ENCODE measurements at places on chromosomes 5 and 9. TPM values are rescaled to one million over a fixed set of nuclear protein-coding genes. Genes with fewer than 3 reads are reported as not detected.
A peak's percentile ranks its signal among the peaks of the same experiment; 100 is the strongest.

- peaks cover 13% of the 10 kb centered on the region for H3K4me1 ChIP-seq
- H3K4me3 ChIP-seq, result peak overlapping the region; percentile 93
- DNase-seq, result no peak
- H3K36me3 ChIP-seq, result no peaks in the 10 kb centered on the region
These were observed 518 bp upstream of the FAM13B start for GRCh38 chr5:138033386-138033808.

- no peak overlapping the region for H3K4me3 ChIP-seq
- DNase-seq, result no peak
- H3K36me3 ChIP-seq, result no peaks in the 10 kb centered on the region
These were observed 266.5 kb downstream of the ELAVL2 start for GRCh38 chr9:23559522-23559921.

DNA sequence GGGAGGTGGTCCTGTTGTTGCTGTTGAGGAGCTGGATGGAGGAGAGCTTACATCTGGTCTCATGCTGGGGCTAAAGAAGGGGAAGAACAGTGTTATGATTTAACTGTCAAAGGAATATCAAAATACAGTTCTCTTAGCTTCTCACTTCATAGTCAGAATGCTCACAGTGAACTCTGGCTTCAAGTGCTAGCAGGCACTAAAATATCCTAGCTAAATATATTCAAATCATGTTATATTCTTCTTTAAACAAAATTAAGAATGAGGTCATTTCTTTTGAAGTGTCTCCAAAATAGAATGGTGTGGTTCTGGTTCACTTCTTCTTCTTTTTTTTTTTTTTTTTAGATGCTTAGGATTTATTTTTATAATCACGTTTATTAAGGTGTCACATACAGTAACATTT is 89.4 kb downstream of the NR3C1 start:
- DNase-seq, result no peak
- H3K4me1 ChIP-seq, result no peaks in the 10 kb centered on the region
- peaks cover 2% of the 10 kb centered on the region for H3K36me3 ChIP-seq
- H3K27ac ChIP-seq, result no peak overlapping the region
- no peak overlapping the region for H3K4me3 ChIP-seq

- no peak overlapping the region for H3K4me3 ChIP-seq
- no peaks in the 10 kb centered on the region for H3K27me3 ChIP-seq
- no peaks in the 10 kb centered on the region for H3K36me3 ChIP-seq
- DNase-seq, result no peak
These were observed 84.4 kb upstream of the SPIN1 start for GRCh38 chr9:88303721-88304451.

- H3K27ac ChIP-seq, result no peak overlapping the region
- no peak for DNase-seq
- no peaks in the 10 kb centered on the region for H3K36me3 ChIP-seq
- H3K4me3 ChIP-seq, result no peak overlapping the region
These were observed 36.7 kb downstream of the DMGDH start for GRCh38 chr5:79032782-79033181.

- no peaks in the 10 kb centered on the region for H3K27me3 ChIP-seq
- H3K36me3 ChIP-seq, result no peaks in the 10 kb centered on the region
- no peaks in the 10 kb centered on the region for H3K4me1 ChIP-seq
- H3K27ac ChIP-seq, result no peak overlapping the region
These were observed 46.5 kb upstream of the CEMIP2 start for GRCh38 chr9:71814815-71815214.

DNA sequence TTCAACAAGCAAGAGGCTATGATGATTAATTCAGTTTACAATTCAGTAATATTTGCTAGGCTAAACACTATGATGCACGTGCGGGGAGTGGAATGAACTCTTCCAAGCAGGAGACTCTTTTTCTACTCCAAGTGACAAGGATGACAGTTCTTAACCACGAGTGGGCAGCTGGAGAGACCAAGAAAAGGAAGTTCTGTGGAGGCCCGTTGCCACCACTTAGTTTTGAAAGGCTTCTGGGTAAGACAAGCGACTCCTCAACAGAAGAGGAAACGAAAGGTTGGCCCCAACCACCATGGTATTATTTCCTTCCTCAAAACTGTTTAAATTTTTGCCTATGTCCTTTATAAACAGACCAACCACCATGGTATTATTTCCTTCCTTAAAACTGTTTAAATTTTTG is 2.8 kb downstream of the DCAF12 start:
- no peak overlapping the region for H3K27ac ChIP-seq
- peaks cover 15% of the 10 kb centered on the region for H3K4me1 ChIP-seq
- H3K36me3 ChIP-seq, result peaks cover 18% of the 10 kb centered on the region
- no peak overlapping the region for H3K4me3 ChIP-seq
- DNase-seq, result no peak
- no peaks in the 10 kb centered on the region for H3K27me3 ChIP-seq

- H3K27ac ChIP-seq, result no peak overlapping the region
- H3K36me3 ChIP-seq, result peaks cover 4% of the 10 kb centered on the region
- peaks cover 3% of the 10 kb centered on the region for H3K4me1 ChIP-seq
These were observed 2.6 kb upstream of the RFX3 start for GRCh38 chr9:3528451-3528850.

- no peaks in the 10 kb centered on the region for H3K27me3 ChIP-seq
- DNase-seq, result no peak
- no peak overlapping the region for H3K4me3 ChIP-seq
- H3K36me3 ChIP-seq, result no peaks in the 10 kb centered on the region
- no peak overlapping the region for H3K27ac ChIP-seq
These were observed 171.5 kb upstream of the GNA14 start for GRCh38 chr9:77819657-77820056.

GRCh38 chr5:1793301-1793740 is 6.3 kb downstream of the MRPL36 start:
- no peaks in the 10 kb centered on the region for H3K27me3 ChIP-seq
- peaks cover 12% of the 10 kb centered on the region for H3K4me1 ChIP-seq
- peaks cover 43% of the 10 kb centered on the region for H3K36me3 ChIP-seq
- no peak overlapping the region for H3K27ac ChIP-seq

- DNase-seq, result no peak
- H3K36me3 ChIP-seq, result peaks cover 19% of the 10 kb centered on the region
- no peak overlapping the region for H3K27ac ChIP-seq
These were observed 31.5 kb downstream of the STK10 start for GRCh38 chr5:172156541-172156994.

DNA sequence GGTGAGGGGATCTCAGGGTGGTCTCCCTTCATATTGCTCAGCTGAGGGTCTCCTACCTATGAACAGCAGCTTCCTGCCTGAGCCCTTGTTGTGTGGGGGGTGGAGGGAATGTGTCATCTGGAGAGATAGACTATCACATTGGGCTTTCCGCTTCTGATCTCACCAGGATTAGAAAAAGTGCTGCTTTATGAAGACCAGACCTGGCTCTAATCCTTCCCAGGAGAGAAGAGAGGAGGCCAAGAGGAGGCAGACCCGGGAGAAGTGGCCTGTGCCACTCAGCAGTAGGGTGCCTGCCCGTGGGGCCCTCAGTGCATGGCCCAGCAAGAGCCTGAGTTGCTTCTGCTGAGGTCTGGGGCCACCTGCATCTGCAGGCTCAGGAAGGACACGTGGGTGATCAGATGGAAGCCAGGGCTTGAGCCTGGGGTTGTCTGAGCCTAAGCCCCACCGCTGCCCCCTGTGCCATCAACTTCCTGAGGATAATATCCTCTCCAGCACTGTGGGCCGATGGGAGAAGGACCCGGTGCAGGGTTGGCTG is 22.1 kb upstream of the COL5A1 start:
- H3K27ac ChIP-seq, result no peak overlapping the region
- H3K27me3 ChIP-seq, result no peaks in the 10 kb centered on the region
- no peak overlapping the region for H3K4me3 ChIP-seq
- no peak for DNase-seq
- H3K36me3 ChIP-seq, result peaks cover 2% of the 10 kb centered on the region
- peaks cover 51% of the 10 kb centered on the region for H3K4me1 ChIP-seq

- peaks cover 24% of the 10 kb centered on the region for H3K36me3 ChIP-seq
- H3K4me1 ChIP-seq, result no peaks in the 10 kb centered on the region
- DNase-seq, result peak; percentile 73
- H3K27me3 ChIP-seq, result no peaks in the 10 kb centered on the region
- no peak overlapping the region for H3K4me3 ChIP-seq
- H3K27ac ChIP-seq, result no peak overlapping the region
These were observed 37.4 kb downstream of the ARHGEF37 start for GRCh38 chr5:149618581-149619248.

- peaks cover 36% of the 10 kb centered on the region for H3K4me1 ChIP-seq
- H3K36me3 ChIP-seq, result peaks cover 100% of the 10 kb centered on the region
- H3K4me3 ChIP-seq, result no peak overlapping the region
- H3K27me3 ChIP-seq, result no peaks in the 10 kb centered on the region
These were observed 9.0 kb downstream of the GPSM1 start for GRCh38 chr9:136336156-136336870.

- peaks cover 4% of the 10 kb centered on the region for H3K36me3 ChIP-seq
- peaks cover 23% of the 10 kb centered on the region for H3K4me1 ChIP-seq
- no peak overlapping the region for H3K4me3 ChIP-seq
- no peak for DNase-seq
These were observed 25.9 kb downstream of the CDHR2 start for GRCh38 chr5:176575066-176575465.

DNA sequence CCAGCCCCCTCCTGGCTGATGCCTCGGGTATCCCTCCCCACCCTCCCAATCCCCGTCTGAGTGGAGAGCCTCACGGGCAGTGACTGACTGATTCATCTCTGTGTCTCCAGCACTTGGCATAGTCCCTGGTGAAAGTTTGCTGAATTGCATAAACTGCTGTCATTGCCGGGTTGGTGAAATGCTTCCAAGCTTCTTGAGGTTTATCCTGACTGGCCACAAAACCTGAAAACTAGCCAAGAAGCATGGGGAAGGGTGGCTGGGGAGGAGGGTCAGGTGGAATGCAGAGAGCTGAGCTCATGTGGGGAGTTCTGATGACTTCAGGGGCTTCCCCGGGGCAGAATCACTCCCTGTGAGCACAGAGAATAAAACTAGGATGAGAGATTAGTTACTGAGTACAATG is 56.9 kb upstream of the GGTA1 start:
- no peak overlapping the region for H3K27ac ChIP-seq
- peaks cover 21% of the 10 kb centered on the region for H3K4me1 ChIP-seq
- H3K4me3 ChIP-seq, result no peak overlapping the region
- H3K36me3 ChIP-seq, result no peaks in the 10 kb centered on the region

- H3K4me3 ChIP-seq, result no peak overlapping the region
- no peaks in the 10 kb centered on the region for H3K36me3 ChIP-seq
- peaks cover 3% of the 10 kb centered on the region for H3K27me3 ChIP-seq
- no peaks in the 10 kb centered on the region for H3K4me1 ChIP-seq
These were observed 6.2 kb upstream of the TCERG1 start for GRCh38 chr5:146440870-146441495.

DNA sequence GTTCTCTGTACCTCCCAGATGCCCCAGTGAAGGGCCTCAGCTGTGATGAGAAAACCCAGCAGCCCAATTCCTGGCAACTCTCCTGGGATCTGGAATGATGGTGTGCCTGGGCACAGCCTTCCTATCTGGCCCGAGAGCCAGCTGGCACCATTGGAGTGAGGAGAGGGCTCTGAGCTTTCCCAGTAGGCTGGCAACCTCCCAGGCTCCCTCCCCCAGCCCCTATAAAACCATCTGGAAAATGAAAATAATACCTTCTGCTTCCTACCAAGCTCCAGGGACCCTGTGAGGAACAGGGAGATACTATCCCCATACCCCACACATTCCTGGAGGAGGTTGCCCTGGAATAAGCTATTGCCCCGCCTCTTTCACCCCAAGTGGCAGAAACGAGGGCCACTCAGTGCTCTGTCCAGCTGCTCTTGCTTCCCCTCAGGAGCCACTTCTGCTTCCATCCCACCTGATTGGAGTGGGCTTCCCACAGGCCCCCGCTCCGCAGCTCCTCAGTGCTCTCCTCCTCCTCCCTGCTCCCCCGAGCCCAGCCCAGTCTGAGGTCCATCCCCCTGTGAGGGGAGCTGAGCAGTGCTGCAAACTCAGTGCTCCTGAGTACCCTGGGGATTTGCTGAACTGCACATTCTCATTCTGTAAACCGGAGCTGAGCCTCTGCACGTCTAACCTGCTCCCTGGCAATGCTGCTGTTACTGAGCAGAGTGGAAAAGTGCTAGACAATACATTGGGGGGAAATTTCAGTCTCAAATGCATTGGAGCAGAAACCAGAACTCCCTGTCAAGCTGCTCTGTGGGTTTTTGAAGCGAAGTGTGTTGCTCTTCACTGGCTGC is 74.7 kb downstream of the THBS4 start:
- peak overlapping the region; percentile 57 for H3K27ac ChIP-seq
- no peaks in the 10 kb centered on the region for H3K27me3 ChIP-seq
- DNase-seq, result peak; percentile 99
- H3K36me3 ChIP-seq, result no peaks in the 10 kb centered on the region
- peaks cover 25% of the 10 kb centered on the region for H3K4me1 ChIP-seq
- no peak overlapping the region for H3K4me3 ChIP-seq

GRCh38 chr5:123441408-123441807 is 18.2 kb upstream of the CEP120 start:
- H3K27ac ChIP-seq, result no peak overlapping the region
- H3K4me1 ChIP-seq, result no peaks in the 10 kb centered on the region
- H3K27me3 ChIP-seq, result no peaks in the 10 kb centered on the region
- H3K36me3 ChIP-seq, result no peaks in the 10 kb centered on the region

GRCh38 chr9:7147121-7148090 is 389.6 kb downstream of the KDM4C start:
- DNase-seq, result peak; percentile 41
- no peak overlapping the region for H3K27ac ChIP-seq
- peaks cover 14% of the 10 kb centered on the region for H3K36me3 ChIP-seq
- no peak overlapping the region for H3K4me3 ChIP-seq
- no peaks in the 10 kb centered on the region for H3K27me3 ChIP-seq
- H3K4me1 ChIP-seq, result peaks cover 11% of the 10 kb centered on the region

Gene ENTPD2
- total RNA-seq, result 7.9 TPM

Gene MBLAC2
- 7.4 TPM for total RNA-seq

Gene SMAD5
- total RNA-seq, result 89.0 TPM

Gene PRR16
- total RNA-seq, result 2.0 TPM
